ENCODE measurements at places on chromosomes 3 and 15.
A peak's percentile ranks its signal among the peaks of the same experiment; 100 is the strongest.

- peak; percentile 46 for DNase-seq
Measured at GRCh38 chr3:14261229-14261628, 82.6 kb downstream of the LSM3 start.

DNA sequence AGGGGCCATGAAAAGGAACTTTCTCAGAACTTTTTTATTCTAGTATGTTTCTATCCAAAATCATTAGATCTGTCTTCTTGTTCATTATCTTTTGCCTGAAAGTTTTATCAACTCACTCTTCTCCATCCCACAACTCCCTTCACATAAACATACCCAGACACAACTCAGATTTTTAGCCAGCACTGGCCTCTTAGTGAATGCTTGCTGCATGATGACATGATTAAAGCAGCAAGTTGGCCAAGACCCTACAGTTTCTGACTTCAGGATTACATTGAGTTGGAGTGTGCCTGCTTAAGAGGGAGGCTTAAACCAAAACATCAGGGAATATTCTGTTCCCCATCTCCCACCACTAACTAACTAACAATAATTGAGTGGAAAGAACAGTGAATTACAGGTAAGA lies 38.1 kb downstream of the PLSCR2 start:
- no peak for DNase-seq

DNA sequence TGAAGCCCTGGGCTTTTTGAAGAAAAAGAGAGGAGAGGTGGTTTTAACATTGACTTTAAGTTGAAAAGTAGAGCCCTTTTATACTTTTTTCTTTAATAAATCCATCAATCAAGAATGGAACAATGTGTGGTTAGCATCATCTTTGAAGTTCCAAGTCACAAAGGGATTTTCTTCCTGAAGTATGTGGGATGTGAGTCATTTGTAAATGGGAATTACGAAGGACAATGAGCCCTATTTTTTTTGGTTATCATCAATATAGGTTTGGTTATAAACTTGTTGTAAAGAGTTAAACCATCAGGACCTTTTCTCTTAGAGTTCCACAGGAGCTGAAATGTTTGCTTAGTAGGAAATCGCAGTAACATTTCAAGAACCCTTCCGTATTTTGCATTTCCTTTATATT lies 38.3 kb downstream of the PIK3CA start:
- DNase-seq, result no peak

DNA sequence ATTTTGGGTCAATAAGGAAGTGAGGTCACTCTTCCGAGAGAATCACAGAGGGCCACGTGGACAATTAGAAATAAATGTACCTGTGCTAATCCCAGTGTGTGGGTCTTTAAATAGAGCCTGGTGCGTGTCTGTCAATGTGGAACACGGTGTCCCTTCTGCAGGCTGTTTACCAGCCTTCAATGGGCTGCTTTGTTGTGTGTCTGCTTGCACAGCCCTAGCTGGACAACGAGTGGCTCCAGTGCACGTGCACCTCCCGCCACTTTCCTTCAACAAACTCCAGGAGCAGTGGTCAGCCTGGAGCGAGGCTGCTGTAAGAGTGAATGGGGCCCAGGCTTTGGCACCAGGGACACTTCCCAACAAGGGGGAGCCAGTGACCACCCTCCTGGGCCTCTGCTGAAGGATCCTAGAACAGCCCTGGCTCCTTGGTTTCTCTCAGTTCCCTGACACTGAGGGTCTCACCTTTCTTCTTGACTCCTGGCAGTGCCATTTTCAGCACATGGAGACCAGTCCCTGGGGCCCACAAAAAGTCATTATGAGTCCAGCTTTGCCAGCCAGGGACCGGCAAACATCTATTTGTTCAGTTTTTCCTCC lies 76.1 kb downstream of the ISG20 start:
- no peak for DNase-seq

- no peak for DNase-seq
Measured at GRCh38 chr15:68729789-68730411, 90.8 kb downstream of the ANP32A start.

DNA sequence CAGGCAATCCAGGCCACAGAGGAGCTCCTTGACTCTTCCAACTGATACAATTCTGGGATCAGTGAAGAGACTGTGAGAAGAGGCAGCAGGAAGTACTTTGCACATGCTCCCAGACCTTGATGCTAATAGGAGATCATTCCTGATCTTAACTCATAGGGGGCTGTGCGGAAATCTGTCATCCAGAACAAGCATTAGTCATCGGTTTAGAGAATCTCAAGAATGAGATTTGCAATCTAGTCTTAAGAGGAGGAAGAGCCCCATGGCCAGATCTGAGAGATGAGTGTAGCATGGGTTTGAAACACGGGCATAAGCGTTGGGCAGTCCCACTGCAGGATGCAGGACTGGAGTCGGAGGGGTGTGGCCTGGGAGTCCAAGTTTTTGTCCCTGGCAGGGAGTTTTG lies 1081.1 kb downstream of the NAALADL2 start:
- no peak for DNase-seq

- no peak for DNase-seq
Measured at GRCh38 chr15:60895986-60896385, 333.1 kb downstream of the RORA start.

- no peak for DNase-seq
Measured at GRCh38 chr15:71013446-71013845, 101.8 kb upstream of the THSD4 start.

DNA sequence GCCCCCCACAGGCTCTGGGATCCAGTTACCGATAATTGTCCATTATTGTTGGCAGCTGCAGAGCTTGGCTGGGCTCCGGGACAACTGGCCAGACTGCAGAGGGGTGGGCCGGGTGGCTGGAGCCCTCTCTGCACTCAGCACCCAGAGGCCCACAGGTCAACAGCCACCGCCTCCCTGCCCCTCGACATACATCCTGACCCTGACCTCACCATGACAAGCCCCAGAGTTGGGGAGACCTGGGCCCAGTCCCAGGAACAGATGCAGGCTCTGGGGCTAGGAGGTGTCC lies 22.4 kb downstream of the PTH1R start:
- DNase-seq, result no peak

GRCh38 chr3:125418306-125418705 lies 43.2 kb upstream of the ZNF148 start:
- DNase-seq, result no peak

DNA sequence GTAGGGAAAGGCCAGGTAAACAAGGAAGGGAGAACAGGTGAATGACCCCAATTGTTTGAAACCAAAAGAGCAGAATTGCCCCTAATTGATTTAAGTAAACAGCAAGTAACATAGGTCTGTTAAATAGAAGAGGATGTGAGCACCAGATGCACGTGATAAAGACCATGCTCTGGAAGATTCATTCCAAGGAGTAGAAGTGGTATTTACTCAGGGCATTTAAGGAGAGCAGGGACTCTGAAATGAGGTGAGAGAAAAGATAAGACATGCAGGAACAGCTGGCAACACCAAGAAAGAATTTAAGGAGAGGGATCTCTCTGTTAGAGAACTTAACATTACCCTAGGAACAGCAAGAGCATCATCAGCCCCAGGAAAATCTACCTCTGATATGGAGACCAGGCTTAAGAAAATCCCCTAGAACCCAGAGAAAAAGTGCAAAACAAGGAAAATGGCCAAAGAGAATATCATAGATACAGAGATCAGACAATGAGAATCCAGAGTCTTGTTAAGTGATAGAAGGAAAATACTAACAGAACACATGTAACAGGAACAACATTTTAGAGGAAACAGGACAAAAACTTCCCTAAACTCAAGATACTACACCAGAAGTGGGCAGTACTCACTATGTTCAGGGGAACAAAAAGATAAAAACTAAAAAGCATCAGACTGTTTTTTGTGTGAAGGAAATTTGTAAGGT lies 6.4 kb downstream of the NUDT16 start:
- no peak for DNase-seq

DNA sequence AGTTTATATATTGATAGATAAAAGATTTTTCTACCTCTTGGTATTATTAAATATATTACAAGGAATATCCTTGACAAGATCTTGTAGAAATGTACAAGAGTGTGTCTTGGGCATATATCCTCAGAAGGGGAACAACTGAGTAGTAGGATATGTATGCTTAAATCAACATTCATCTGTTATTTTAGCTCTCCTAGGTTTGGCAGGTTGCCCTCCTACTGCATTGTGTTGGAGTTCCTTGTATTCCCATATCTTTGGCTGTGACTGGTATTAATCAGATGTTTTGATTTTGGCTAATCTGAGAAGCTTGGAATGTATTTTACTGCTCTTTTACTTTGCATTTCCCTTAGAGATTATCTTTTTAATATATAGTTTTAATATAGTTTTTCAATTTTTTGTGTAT lies 4.6 kb downstream of the MYRIP start:
- DNase-seq, result no peak

- DNase-seq, result no peak
Measured at GRCh38 chr3:183584914-183585280, 29.4 kb upstream of the KLHL6 start.

- no peak for DNase-seq
Measured at GRCh38 chr15:25464784-25465183, 26.0 kb upstream of the UBE3A start.

- no peak for DNase-seq
Measured at GRCh38 chr3:50441424-50442217, 61.8 kb downstream of the CACNA2D2 start.

- DNase-seq, result no peak
Measured at GRCh38 chr3:126146034-126146433, 34.4 kb downstream of the ALDH1L1 start.

DNA sequence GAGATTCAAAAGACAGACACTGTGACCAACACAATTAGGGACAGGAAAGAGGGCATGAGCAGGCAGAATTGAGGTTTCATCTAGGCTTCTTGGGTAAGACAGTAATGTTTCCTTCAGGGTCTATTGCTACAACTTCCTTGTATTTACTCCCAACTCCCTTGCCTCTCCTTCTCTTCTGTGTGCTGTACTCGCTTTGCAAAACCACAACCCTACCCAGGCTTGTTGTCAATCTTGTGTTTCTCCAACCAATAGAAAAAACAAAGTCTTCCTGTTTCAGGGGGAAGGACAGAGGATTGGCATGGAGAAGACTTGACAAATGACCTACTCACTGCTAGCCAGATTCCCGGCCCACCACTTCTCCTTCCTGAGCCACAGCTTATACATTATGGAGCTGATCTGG lies 36.3 kb upstream of the MASP1 start:
- DNase-seq, result no peak

DNA sequence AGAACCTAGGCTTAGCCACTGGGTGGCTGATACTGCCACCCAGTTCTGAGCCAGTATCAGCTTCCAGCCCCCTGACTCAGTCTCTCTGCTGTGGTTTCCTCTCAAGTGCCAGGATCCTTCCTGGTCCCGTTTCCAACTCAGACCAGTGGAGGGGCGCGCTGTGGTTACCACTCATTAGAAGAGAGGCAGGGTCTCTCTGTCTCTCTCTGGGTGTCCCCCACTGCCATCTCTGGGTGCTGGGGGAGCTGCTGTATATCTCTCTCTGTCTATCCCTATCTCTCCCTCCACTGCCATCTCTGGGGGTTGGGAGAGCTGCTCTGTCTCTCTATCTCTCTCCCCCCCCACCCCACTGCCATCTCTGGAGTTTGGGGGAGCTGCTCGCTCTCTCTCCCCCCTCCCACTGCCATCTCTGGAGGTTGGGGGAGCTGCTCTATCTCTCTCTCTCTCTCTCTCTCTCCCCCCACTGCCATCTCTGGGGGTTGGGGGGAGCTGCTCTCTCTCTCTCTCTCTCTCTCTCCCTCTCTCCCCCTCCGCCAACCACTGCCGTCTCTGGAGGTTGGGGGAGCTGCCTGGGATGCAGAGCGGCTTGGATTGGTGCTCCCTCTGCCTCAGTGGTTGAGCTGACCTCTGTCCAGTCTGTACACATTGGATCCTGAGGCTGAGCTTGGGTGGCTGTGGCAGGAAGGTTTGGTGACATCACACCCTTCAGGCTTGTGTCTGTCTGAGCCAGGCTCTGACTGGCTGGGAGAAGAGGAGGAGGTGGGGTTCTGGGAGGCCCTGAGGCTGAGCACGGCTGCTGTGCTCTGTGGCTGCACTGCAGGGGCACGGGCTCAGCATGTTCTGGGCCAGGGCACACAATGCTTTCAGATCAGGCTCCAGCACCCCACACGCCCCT lies 98.9 kb downstream of the APBA2 start:
- DNase-seq, result no peak

- DNase-seq, result peak; percentile 51
Measured at GRCh38 chr15:86608461-86609205, 529.0 kb downstream of the AGBL1 start.

- no peak for DNase-seq
Measured at GRCh38 chr3:173890091-173890490, 492.5 kb downstream of the NLGN1 start.

DNA sequence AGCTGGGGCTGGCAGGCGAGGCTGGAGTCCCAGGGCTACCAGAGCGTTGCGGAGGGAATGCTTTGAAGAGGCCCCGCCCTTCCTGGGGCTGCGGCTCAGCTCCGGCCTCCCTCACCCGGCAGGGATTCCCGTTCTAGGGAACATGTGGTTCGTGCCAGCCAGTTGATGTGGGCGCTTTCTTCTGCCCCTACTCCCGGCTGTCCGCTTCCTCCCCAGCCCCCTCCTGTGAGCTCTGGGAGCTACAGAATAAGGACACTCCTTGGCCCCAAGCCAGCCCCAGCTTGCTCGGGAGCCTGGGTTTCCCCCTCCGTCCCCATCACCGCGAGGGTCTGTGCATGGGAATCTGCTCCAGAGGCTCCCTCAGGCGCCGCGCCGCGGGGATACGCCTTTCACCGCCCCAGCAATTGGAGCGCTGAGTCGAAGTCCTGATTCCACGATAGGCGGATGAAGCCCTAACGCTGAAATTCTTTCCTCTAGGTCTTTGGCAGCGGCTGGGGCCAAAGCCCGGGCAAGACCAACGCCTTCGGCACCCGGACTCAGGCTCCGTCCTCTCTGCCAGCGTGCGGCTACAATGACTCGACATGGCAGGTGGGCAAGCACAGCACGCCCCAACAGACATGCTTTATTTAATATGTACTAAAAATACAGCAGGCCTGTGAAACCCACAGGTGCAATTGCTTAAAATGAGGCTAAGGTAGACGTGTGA lies 69.5 kb downstream of the KLF15 start:
- DNase-seq, result peak; percentile 37

- DNase-seq, result peak; percentile 95
Measured at GRCh38 chr15:35713733-35714132, 167.8 kb upstream of the DPH6 start.

- DNase-seq, result no peak
Measured at GRCh38 chr15:101306341-101307047, 11.4 kb upstream of the SNRPA1 start.

- no peak for DNase-seq
Measured at GRCh38 chr3:50687127-50687751, 12.5 kb downstream of the DOCK3 start.

- no peak for DNase-seq
Measured at GRCh38 chr3:180646187-180646790, 33.0 kb downstream of the CCDC39 start.

- DNase-seq, result peak; percentile 14
Measured at GRCh38 chr3:22734756-22735155, 468.4 kb upstream of the UBE2E2 start.

- DNase-seq, result no peak
Measured at GRCh38 chr15:37014566-37014965, 85.8 kb downstream of the MEIS2 start.

GRCh38 chr3:51686512-51687215 lies 15.6 kb downstream of the TEX264 start:
- DNase-seq, result peak; percentile 80

DNA sequence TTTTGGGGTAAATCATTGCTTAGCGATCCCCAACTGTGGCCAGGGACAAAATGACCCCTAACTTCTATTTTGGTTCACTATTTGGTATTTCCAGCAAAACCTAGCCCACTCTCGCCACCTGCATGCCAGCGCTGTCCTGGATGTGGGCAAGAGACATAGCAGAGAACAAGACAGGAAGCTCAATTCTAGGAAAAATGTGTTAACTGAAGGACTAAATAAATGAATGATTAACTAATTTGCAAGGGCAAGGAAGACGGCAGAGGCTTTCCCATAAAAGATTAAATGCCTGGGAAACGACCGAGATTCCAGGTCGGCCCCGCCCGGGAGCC lies 408 bp downstream of the NICN1 start:
- no peak for DNase-seq

Data from mammary epithelial cell (primary cell).